ENCODE measurements at places on chromosomes 3 and 15. TPM values are rescaled to one million over a fixed set of nuclear protein-coding genes. Genes with fewer than 3 reads are reported as not detected.
A peak's percentile ranks its signal among the peaks of the same experiment; 100 is the strongest.

DNA sequence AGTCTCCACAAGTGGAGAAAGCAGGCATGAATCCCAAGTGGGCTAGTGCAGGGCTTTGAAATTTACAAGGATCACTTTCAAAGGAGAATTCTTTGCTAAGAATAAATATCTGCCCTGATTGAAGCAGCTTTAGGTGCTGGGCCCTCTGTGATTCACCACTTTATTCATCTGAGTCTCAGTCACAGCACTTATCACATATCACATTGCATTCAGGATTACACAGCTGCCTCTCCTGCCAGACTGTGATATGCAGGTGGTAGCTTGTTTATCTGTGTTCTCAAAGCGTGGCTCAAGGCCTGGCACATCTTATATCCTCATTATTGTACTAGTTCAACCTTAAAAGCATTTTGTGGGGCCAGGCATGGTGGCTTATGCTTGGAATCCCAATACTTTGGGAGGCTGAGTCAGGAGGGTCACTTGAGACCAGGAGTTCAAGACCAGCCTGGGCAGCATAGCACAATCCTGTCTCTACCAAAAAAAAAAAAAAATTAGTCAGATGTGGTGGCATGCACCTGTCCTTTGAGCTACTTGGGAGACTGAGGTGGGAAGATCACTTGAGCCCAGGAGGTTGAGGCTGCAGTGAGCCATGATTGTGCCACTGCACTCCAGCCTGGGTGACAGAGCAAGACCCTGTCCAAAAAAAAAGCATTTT lies 156.9 kb upstream of the EIF1B start:
- DNase-seq: peak; percentile 60

- DNase-seq: no peak
These were observed 208.8 kb downstream of the GABRG3 start for GRCh38 chr15:27179789-27180188.

DNA sequence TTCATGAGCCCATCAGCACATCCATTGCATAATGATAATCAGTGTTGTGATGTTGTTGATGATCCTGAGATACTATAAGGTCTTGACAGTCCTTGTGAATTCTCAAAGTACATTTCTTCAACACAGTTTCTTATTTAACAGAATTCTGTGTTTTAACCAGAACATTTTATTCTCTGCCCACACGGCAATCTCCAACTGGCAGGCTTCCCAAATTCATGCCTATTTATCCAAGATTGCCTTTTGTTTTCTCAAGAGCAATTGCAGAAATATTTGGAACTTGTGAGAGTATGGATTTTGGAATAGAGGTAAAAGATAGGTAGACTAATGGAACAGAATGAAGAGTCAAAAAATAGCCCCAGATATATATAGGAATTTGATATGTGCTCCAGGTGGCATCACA lies 116.0 kb downstream of the UACA start:
- DNase-seq: no peak

DNA sequence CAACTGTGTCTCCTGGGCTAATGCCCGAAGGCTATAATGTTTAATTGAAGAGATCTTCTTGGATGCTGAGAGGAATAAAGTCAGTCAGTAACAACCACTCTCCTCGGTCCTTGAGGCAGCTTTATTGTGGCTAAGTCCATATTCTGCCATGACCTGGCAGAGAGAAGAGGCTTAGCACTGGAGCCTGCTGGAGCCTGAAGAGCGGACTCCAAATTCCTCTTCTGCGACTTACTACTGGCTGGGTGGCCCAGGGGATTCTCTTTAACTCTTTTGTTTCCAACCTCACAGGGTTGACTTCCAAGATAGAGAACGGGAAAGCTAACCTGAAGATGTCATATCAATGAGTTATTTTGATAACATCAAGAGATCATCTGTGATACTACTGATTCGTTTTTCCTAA lies 71.1 kb downstream of the MYO1E start:
- DNase-seq: no peak

GRCh38 chr3:89740080-89740880 lies 632.9 kb downstream of the EPHA3 start:
- no peak for DNase-seq

DNA sequence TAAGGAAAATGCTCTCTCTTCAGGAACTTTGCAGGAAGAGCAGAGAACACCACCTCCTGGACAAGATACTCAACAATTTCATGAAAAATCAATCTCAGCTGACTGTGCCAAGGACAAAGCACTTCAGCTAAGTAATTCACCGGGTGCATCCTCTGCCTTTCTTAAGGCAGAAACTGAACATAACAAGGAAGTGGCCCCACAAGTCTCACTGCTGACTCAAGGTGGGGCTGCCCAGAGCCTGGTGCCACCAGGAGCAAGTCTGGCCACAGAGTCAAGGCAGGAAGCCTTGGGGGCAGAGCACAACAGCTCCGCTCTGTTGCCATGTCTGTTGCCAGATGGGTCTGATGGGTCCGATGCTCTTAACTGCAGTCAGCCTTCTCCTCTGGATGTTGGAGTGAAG lies 200.5 kb downstream of the AKAP13 start:
- DNase-seq: no peak

DNA sequence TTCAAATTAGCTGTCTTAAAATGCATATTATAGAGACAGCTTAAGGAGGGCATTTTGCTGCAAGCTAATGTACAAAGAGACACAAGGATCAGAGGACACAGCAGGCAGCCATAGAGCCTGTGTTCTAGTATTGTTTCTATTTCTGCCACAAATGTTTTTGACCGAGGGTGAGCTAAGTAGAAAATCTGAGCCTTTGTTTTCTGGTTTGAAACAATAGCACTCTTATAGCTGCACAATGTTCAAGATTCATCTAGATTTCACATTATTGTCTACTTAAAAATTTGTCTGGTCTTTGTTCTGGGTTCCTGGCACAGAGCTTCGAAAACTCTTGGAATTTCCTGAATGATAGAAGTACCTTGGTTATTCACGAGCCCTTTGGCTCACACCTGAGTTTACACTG lies 40.0 kb upstream of the TUSC7 start:
- no peak for DNase-seq

- no peak for DNase-seq
These were observed 301.0 kb upstream of the LYSMD4 start for GRCh38 chr15:100034191-100034590.

DNA sequence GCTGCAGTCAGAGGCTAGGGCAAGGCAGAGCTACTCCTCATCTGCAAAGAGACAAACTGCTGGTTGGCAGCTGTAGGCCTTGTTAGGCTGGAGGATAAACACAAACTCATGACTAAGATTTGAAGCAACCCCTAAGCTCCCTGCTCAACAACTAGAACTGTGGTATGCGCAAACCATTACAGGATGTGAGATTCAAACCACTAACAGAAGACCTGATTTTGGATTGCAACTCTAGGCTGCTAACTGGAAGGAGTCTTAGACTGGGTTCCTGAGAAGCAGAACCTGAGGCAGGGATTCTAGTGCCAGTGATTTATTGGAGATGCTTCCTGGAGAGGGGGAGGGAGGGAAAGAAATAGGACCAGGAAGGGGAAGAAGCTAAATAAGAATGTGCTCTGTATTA lies 22.5 kb downstream of the CCR4 start:
- DNase-seq: no peak

GRCh38 chr15:59946084-59946483 lies 58.0 kb upstream of the FOXB1 start:
- no peak for DNase-seq

GRCh38 chr3:58351920-58352319 lies 19.2 kb downstream of the PXK start:
- DNase-seq: no peak

- DNase-seq: no peak
These were observed 7.8 kb downstream of the UROC1 start for GRCh38 chr3:126509597-126510307.

- DNase-seq: no peak
These were observed 109.6 kb upstream of the RBMS3 start for GRCh38 chr3:29171043-29171990.

- no peak for DNase-seq
These were observed 276.6 kb downstream of the SHQ1 start for GRCh38 chr3:72571638-72572114.

- no peak for DNase-seq
These were observed 2.0 kb upstream of the TNIK start for GRCh38 chr3:171462224-171462623.

GRCh38 chr15:89898146-89898545 lies 4.4 kb upstream of the AP3S2 start:
- no peak for DNase-seq

DNA sequence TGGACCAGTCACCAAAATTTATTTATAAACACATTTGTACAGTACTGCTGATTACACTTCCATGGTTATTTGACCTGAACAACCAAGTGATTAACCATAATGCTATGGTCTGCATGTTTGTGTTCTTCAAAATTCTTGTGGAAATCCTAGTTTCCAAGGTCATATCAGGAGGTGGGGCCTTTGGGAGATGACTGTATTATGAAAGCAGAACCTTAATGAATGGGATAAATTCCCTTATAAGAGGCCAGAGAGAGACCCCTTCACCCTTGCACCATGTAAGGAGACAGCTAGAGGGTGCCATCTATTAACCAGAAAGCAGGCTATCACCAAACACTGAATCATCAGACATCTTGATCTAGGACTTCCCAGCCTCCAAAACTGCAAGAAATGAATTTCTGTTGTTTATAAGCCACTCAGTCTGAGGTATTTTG lies 1.9 kb downstream of the SCAPER start:
- no peak for DNase-seq

DNA sequence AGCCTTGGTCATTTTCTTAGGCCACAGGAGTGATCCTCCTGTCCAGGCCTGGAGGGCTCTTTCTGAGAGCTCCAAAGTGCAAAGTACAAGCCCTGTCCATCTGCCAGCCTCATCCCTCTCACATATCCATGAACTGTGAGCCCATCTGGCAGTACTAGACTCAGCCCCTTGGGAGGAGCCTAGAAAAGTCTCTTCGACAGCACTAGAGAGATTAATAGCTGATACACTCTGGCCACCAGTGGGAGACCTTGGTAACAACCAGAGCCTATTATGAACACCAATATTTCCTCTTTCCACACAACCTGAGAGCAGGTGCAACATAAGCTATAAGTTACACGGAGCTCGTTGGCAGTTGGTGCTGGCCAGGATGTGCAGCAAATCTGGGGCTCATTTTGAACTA lies 59.5 kb upstream of the DCLK3 start:
- DNase-seq: no peak

DNA sequence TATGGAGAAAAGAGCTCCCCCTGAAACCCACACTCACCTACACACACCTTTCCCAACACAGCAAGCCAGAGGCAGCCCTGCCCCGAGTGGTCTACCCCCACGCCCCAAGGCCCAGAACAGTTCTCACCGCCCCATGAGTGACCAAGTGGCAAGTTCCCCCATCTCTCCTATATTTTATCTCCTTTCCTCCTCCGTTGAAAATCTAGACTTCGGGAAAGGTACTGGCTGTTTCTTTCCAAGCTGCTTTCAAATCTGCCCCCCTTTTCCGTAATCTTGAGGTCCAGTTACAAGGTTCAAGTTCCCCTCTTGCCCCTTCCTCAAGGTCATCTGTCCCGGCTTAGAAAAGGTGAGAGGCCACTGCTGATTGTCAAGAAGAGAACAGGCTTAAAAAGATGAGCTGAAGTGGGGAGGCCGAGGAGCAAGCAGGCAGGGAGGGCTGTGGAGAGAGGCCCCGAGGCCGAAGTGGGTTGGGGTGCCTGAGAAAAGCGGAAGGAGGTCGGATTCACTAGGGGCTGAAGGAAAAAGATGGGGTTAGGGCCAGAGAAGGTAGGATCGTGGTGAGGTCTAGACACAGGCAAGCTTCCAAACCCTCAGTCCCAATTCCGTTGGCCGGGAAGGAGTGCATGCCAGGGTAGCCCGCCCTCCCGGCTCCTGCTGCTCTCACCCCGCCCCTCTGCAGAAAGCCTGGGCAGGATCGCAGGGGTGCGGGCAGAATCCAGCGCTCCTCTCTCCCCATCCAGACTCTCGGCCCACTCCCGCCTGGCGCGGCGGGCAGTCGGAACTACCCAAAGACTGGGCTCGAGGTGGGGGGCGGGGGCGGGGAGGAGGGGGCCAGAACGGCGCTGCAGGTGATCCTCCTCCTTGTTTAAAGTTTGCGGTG lies 1.7 kb downstream of the SEMA5B start:
- no peak for DNase-seq

GRCh38 chr3:187737006-187737367 lies 8.3 kb downstream of the BCL6 start:
- DNase-seq: no peak

GRCh38 chr3:12895391-12896062 lies 54.2 kb upstream of the RPL32 start:
- no peak for DNase-seq

GRCh38 chr3:120196333-120196732 lies 88.7 kb downstream of the GPR156 start:
- no peak for DNase-seq

GRCh38 chr15:79394231-79394630 lies 37.9 kb upstream of the MINAR1 start:
- peak; percentile 26 for DNase-seq

GRCh38 chr15:48061605-48062004 lies 59.2 kb upstream of the SLC24A5 start:
- DNase-seq: no peak

GRCh38 chr3:188358787-188359493 lies 205.0 kb downstream of the LPP start:
- DNase-seq: no peak

DNA sequence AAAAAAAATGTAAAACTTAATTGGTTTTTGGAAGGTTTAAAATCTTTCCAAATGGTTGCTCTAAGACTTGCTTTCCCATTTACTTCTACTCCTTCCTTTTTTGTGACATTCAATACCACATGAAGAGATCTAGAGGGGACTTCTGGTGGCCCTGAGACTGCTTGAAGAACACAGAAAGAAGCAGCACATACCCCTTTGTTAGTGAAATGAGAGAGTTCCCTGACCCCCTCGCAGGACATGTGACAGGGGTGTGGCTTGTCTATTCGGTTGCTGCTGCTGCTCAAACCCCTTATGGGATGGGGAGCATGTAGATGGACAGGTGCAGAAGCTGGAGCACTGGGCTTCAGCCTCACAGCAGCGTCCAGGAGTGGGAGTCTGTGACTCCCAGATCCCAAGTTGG lies 71.0 kb downstream of the ZMAT3 start:
- DNase-seq: no peak

DNA sequence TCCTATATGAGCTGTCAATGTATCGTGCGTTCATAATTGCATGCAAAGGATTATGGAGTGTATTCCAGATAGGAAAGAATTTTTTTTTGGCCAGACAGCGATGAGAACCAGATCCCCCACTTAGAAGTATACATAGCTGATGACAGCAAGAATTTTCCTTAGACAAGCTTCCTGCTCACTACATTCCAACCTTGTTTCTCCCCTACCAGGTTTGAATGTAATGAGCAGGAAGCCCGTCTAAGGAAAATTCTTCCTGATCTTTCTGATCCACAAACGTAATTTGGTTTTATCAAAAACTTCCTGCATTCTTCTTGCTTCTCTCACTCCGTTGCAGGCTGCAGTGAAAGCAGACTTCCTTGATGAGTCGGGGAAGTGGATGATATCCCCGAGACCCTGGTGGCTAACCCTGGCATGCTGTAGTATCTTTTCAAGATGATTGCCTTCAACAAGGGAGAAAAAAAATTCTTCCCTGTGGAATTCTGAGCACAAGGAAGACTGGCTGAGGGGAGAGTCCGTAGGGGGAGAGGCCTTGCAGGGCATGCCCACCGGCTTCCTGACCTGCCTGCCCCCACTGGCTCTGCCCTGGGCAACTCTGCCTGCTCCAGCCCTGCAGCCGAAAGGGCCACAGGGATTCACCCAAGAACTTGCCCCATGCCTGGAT lies 243.1 kb downstream of the TLE3 start:
- no peak for DNase-seq

RBP2 gene
- not detected for total RNA-seq

SLC9C1 gene
- total RNA-seq: not detected

ZNF80 gene
- not detected for total RNA-seq

STX19 gene
- not detected for total RNA-seq

MESP2 gene
- not detected for total RNA-seq

CHP1 gene
- total RNA-seq: 98.3 TPM

GPR62 gene
- total RNA-seq: 0.17 TPM

P3H2 gene
- 41.5 TPM for total RNA-seq

SV2B gene
- total RNA-seq: 1.9 TPM
